ENCODE measurements at places on chromosomes 1 and 21.

DNA sequence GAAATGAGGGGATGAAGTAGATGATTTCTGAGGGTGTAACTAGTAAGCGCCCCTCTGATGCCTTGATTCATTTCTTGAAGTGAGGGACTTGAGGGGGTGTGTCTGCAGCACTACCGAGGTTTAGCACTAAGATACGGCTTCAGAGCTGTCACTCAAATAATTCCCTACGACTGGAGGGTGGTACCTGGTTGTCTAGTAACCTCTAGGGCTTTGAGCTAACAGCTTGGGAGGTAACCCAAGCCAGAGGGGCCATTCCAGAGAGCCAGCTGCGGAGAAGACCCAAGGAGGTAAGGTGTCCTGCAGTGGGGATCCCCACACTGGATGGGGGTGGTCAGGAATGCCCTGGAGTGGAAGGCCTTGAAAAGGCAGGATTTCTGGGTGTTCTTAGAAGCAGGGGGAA, at the start of gene TTC24:
TSS of gene TTC24 (plus strand) at position 252 of the 400 bp plus-strand sequence. CDS start 1,642 bp downstream, outside the sequence.
- no peak for DNase-seq

- DNase-seq: no peak
Measured at GRCh38 chr1:17084787-17085186, 31.0 kb upstream of the SDHB start.

DNA sequence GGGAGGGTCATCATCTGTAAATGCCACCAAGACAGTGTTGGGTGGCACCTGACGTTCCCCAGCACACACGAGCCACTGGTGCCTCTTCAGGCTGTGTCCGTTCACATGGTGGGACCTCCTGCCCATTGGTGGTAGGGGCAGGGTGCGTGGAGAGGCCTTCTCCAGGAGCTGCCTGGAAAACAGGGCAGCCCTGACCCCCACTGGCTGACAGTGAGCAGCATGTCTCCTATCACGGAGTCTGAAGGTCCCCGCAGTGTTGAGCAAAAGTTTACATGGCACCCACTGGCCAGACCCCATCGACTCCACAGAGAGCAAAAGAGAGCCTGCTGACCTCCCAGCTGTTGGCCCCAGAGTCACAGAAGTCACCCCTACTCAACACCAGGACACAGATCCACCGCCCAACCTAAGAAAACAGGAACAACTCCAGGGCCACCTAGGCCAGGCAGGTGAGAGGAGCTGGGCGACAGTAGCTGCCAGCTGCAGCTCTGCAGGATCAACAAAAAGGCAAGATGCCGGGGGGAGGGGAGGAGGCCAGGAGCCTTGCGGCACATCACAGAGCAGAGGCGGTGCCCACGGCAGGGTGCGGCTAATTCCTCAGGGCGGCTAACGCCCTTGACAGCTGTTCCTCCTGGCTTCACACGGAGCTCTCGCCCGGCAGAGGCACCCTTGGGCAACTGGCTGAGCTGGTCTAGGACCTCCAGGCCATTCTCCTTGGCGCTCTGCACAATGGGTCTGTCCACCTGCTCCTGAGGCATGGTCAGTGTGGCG, 14.4 kb upstream of the IFI6 start:
- no peak for DNase-seq

GRCh38 chr1:235631816-235632215, 17.8 kb downstream of the GNG4 start:
- DNase-seq: no peak

DNA sequence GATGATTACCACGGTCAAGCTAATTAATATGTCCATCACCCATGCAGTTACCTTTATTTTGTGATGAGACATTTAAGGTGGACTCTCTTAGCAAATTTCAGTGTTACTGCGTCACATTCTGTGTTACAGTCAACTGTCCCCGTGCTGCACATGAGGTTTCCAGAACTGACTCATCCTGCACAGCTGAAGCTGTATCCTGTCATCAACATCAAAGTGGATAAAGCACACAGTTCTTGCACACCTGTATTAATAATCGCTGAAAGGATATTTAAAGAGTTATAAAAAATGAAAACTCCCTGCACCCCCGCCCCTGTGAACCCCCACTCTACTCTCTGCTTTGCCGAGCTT, 3.4 kb upstream of the KRTAP10-5 start:
- peak; percentile 47 for DNase-seq

- DNase-seq: no peak
Measured at GRCh38 chr1:10380594-10381275, 18.1 kb upstream of the PGD start.

DNA sequence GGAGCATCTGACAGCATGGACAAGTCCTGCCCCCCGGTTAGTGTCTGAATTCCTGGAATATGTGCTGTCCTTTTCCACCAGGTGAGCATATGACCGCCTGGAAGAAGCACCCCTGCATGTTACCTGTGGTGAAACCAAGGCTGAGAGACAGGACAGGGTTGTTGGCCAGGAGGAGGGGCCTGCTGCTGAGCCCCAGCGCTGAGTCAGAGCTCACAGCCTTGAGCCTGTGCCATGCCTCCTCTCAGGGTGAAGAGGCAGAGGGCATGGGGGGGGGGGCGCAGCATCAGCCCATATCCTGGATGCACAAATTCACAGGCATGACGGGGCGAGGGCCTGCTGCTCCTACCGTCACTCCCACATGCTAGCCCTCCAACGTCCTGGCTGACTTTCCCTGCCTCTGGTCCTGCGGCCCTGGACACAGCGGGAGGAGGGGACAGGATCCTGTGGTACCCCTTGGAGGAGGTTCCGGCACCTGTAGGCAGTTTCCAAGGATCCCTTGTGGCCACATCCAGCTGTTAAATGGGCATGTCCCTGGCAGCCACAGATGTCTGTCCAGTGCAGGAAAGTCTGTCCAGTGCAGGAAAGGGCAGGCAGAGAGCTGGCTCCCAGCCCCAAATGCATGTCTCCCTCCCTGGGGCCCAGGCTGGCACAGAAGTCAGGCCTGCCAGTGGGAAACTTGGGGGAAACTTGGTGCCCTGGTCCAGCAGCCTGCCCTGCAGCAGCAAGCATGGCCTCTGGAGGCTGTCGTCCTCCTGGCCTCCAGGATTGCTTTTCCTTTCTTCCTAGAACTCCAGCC, 23.9 kb downstream of the TTC34 start:
- DNase-seq: peak; percentile 12

DNA sequence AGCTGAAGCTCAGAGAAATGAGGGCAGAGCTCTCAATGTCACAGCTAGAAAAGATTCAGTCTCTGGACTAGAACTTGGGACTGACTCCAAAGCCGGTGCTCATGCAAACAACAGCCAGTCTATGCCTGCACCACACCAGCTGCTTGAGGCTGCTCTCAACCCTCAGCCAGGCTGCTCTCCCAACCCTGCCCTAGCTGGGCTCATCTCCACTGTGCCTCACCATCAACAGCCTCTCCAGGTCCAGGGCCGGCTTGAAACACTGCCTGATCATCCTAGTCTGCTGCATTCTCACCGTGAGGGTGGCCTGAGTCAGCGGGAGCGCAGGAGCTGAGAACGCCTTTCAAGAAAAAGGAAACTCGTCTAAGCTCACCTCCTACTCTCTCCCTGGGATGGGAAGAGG, 94.5 kb downstream of the PTPRU start:
- DNase-seq: no peak

GRCh38 chr21:34679051-34679450, 10.3 kb downstream of the CLIC6 start:
- DNase-seq: no peak

- no peak for DNase-seq
Measured at GRCh38 chr1:114833421-114833820, 21.2 kb upstream of the SYCP1 start.

GRCh38 chr21:38989379-38989744, 183.6 kb downstream of the ETS2 start:
- DNase-seq: no peak

GRCh38 chr1:156499194-156499841, 1.3 kb downstream of the MEF2D start:
- DNase-seq: no peak

DNA sequence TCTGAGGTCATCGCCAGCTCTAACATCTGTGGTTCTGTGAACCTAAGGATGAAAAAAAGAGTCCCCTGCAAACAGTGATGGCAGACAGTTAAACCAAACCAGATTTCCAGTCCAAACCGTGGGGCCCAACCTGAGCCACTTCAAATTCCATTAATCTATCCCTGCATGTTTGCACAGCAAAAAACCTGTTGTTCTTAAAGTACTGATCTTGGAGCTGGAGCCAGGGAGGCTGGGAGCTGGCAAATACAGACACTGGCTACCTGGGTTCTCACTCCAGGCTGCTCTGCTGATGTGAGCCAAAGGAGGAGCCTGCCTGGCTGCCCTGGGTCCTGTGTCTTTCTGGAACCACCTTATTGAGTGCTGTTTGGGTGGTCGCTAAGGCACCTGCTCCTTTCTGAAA, 16.4 kb downstream of the LDLRAD1 start:
- DNase-seq: no peak

DNA sequence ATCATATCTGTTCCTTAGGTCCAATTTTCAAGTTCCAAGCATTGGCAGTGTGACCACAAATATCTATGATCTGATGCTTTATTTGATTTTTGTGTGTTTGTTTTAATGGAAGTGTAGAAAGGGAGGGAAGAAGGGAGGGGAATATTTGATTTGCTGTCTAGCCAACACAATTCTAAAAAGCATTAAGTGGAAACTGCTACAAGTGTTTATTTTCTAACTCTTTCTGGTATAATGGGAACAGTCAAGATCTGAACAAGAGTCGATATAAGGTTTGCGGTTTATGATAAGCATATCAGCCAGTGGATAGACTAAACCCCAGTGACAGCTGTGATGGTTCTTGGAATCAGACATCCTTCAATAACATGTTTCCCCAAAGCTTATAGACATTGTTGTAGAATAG, 267.8 kb upstream of the SNX7 start:
- DNase-seq: no peak

GRCh38 chr1:101603726-101604125, 366.9 kb downstream of the S1PR1 start:
- DNase-seq: no peak

- no peak for DNase-seq
Measured at GRCh38 chr1:116997066-116997465, 4.5 kb upstream of the CD101 start.

DNA sequence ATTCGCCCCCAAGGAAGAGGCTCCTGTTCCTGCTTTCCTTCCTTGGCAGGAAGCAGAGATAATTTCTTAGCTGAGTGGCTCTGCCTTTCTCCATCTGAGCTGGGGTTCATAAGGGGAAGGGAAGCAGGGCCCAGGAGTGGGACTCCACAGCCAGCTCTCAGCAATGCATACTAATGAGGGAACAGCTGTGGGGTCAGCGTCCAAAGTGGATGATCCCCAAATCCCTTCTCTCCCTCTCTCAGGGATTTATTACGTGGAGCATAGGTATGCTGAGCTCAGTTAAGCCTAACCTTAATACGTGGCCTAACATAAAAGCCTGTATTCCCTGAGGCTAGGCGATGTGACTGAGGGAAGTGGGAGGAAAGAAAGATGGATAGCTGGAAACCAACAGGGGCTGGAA, 87.3 kb upstream of the CTTNBP2NL start:
- DNase-seq: no peak

DNA sequence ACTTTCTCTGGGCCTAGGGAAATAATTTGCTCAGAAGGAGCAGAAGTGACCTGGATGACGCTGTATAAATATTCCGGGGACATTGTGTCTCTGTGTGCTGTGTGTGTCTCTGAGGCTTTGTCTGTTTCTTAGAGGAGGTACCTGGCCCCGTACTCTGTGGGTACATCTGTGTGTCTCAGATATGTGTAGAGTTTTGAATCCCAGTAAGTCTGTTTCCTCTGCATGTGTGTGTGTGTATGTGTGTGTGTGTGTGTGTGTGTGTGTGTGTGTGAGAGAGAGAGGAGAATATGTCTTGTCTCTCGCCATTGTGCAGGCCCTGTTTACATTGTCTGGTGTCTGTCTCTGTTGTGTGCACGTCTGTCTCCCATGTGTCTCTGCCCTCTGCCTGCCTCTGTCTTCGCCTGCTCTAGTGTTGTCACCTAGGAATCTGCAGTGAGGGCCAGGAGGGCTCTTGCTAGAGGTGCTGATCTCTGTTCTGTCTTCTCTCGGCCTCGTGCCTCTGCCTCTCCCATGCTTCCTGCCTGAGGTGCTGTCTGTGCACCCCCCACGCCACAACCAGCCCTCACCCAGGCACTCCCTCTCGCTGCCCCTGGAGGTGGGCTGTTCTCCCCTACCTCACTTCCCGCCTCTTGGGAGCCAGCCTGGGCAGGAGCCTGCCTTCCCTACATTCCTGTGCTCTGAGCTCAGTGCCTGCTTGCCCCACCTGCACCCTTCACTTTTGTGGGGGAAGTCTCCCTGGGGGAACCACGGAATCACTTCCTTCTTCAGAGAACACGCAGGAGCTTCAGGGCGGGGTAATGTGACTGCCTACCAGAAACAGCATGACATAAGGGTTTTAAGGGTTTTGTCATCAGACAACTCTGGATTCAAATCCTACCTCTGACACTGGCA, 5.9 kb downstream of the MAP7D1 start:
- peak; percentile 72 for DNase-seq

DNA sequence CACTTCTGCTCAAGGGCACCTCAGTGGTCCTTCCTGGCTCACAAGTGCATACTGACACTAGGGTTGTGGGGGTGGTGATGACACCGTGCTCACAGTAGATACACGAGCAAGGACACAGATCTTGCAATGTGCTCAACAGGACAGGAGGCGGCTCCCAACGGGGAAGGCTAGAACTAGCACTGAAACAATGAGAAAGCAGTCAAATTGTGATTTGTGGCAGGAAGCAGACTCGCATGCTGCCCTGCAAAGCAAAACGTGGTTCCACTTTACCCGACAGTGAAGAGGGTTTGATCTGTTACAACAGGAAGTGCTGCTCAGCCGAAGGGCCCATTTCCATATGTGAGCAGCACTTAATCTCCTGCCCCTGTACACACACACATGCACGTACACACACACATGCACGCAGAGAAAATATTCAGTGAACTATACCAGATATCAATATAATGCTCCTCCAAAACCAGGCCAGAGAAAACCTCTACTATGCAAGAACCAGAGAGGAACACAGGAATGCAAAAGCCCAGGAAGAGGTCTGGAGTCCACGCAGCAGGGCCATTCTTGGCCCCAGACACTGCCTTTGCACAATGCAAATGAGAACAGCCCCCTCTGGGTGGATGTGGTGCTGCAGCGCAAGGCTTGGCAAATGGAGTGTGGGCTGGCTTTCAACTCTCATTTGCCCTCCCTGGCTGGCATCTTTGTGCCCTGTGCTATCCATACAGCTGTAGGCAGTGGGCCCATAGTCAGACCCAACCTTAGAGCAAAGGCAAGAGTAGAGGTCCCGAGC, 47.1 kb downstream of the KANK4 start:
- peak; percentile 79 for DNase-seq

DNA sequence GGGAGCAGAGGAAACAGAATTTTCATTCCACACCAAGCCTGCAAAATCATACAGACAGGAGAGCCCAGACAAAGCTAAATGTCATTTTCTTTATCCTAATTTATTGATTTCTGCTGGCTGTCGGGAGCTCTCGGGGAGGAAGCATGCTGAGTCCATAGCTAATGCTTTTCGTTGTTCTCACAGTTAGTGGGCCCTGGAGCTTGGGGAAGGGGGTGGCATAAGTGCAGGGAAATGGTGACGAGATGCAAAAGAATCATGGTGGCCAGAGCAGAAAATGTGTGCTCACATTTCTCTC, 202.4 kb downstream of the TOMM20 start:
- DNase-seq: no peak

GRCh38 chr1:110555807-110556470, 37.0 kb upstream of the KCNA10 start:
- DNase-seq: no peak

GRCh38 chr1:101730559-101730958, 266.2 kb downstream of the OLFM3 start:
- no peak for DNase-seq

Measured in activated naive CD4-positive, alpha-beta T cell treated with anti-CD3 and anti-CD28 coated beads, Interleukin-2, amount 10 ng/mL, durations not matched to agents 7 days and 5 days (primary cell).